ENCODE measurements at places on chromosomes 5 and 9.

- DNase-seq = no peak
Measured at GRCh38 chr5:59037941-59038797, 455.3 kb downstream of the RAB3C start.

DNA sequence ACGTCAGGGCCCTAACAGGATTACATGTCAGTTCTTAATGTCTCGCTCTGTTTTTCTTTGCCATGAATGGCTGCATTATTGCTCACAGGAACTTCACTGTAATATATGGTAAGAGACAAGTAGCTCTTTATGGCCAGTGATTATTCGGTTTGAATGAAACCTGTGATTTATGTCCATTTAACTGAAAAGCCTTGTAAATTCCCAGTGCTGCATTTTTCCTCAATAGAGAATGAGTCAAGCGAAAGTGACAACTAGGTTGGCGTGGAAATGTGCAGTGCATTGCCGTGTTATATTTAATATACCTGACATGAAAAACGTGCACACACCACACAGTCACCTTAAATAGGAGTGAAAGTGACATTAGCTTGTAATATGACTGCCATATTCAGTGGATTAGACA is 163.1 kb downstream of the PBX3 start:
- peak; percentile 29 for DNase-seq

DNA sequence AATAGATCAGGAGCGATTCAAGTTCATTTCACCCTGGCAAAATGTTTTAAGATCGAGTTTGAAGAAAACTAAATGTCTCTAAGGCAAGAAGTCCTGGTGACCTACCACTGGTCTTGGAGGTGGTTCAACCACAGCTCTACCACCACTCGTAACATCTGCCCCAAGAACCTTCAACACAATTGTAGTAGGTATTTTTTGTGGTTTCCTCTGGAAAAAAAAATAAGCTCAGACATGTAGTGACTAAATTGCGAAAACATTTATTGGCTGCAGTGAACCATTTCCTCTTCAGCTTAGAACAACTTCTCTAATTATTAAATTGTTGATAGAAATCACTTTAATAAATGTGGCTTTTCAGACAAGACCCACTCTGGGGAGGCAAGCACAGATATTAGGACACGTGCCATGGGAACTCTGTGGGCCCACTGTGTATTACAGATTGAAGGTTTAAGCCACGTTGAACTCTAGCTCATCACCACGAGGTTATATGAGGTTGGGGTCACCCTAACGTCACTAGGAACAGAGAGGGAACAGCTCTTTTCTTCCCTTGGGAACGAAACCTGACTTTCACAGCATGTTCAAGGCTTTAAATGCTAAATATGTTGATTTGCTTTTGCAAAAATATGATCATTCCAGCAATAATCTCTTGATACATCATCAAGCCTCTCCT is 142.9 kb downstream of the HSD17B3 start:
- DNase-seq = no peak

DNA sequence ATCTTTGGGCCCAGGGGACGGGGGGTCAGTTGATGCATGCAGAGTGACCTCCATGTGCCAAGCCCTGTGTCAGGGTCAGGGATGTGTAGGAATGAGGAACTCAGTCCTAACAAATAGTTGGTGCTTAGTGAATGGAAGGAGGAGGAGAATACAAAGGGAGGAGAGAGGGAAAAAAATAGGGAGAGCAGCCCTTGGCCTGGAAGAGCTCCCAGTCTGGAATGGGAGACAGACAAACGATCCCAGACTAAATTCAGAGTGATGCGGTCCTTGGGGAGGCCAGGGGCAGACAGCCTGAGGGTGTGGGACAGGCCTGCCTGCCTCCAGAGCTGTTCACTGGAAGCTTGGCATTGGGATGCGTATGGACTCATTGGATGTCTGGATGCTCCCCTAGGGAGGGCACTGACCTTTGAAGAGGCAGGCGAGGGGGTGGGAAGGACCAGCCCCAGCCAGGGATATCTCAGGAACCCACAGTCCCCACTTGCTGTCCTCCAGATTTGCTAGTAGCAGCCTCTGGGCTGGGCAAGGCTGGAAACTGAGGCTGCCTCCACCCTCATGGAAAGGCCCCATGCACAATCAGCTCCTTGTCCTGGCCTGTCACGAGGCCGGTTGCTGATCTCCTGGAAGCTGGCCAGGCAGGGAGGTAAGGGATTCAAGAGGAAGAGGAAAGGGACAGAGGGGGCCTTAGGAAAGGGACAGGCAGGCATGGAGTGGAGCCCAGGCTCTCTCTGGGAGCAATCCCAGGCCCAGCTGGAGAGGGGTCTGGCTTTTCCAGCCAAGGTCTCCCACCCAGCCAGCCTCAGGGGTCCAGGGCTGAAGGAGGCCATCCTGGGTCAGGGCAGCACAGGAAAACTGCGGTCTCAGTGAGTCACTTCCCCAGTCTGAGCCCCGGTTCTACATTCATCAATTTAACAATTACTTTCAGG is 69.0 kb upstream of the GGTA1 start:
- no peak for DNase-seq

DNA sequence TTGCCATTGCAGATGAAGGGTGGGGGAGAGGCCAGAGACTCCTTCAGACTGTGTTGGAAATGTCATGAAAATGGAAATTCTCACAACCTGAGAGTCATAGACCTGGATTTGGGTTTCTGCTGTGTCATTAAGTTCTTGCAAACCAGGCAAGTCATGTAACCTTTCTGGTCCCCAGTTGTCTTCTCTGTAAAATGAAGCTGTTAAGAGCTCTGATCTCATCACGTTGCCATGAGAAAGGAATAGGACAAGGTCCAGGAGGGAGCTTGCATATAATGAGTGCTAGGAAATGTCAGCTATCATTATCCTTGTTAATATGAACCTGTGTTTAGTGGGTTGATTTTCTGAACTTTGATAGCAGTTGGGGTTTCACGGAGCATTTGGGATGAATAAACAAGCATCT is 59.1 kb downstream of the FGF1 start:
- no peak for DNase-seq

- no peak for DNase-seq
Measured at GRCh38 chr5:91077623-91078022, 305.5 kb downstream of the ARRDC3 start.

- DNase-seq = no peak
Measured at GRCh38 chr9:136252846-136253245, 7.2 kb upstream of the QSOX2 start.

- no peak for DNase-seq
Measured at GRCh38 chr9:109372246-109372645, 51.4 kb upstream of the EPB41L4B start.

GRCh38 chr5:67774786-67775185 is 440.8 kb upstream of the PIK3R1 start:
- DNase-seq = no peak

- no peak for DNase-seq
Measured at GRCh38 chr5:56465769-56466135, 232.6 kb upstream of the ANKRD55 start.

DNA sequence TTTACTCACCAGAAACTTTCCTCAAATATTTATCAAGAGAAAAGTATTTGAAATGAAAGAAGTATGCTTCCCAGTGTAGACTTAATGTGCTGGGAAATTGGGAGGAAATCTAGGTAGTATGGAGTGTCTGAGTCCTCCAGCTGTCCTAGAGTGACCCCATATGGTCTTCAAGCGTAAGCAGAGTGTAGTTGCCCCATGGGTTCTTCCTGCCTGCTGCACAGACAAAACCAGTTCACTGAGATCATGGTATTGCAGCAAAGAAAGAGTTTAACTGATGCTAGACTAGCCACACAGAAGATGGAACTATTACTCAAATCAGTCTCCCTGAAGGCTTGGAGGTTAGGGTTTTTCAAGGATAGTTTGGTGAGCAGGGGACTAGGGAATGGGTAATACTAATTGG is 114.9 kb upstream of the PRLR start:
- no peak for DNase-seq
